ENCODE measurements at places on chromosomes 4 and X.

GRCh38 chr4:121842862-121843261 lies 19.2 kb upstream of the CCNA2 start:
- no peak for DNase-seq

DNA sequence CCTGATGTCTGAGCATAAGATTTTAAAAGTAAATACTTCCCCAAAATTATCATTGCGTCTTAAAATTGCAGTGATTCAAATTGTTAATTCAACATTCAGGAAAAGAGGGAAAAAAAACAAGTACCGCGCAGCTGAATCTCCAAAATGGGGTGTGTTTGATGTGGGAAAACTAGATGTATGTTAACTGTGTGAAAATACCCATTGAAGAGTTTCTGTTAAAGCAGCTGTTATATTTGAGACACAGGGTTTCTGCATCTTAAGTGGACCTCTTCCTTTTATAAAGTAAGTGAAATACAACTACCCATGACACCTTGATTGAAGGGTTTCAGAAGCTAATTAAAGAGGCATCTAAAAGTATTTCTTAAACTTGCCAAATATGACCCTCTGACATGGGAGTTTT lies 1186.1 kb downstream of the NLGN4X start:
- no peak for DNase-seq

GRCh38 chrX:41670112-41670511 lies 18.7 kb upstream of the GPR34 start:
- DNase-seq, result no peak

- DNase-seq, result no peak
Measured at GRCh38 chr4:105568584-105568983, 16.2 kb downstream of the ARHGEF38 start.

- peak; percentile 14 for DNase-seq
Measured at GRCh38 chr4:186132577-186133242, 28.2 kb downstream of the FAM149A start.

GRCh38 chrX:113594123-113594841 lies 753.7 kb upstream of the AMOT start:
- no peak for DNase-seq

- no peak for DNase-seq
Measured at GRCh38 chr4:7420661-7421040, 14.1 kb downstream of the PSAPL1 start.

- no peak for DNase-seq
Measured at GRCh38 chr4:154421618-154422017, 70.0 kb downstream of the DCHS2 start.

DNA sequence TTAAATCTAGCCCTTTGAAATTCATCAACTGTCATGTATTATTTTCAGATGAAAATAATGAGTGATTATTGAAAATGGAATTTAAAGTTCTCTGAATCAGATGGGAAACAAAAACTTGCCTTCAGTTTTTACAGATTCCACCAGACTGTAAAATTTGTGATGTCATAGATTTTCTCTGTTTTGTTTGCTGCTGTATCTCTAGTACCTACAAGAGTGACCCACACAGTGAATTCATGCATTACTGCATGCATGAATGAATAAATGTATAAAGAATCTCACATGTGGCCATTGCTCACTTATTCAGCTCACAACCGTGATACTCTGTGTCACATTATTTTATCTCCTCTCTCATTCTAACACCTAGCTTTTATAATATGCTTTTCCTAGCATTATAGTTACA lies 532.2 kb upstream of the AGA start:
- no peak for DNase-seq

DNA sequence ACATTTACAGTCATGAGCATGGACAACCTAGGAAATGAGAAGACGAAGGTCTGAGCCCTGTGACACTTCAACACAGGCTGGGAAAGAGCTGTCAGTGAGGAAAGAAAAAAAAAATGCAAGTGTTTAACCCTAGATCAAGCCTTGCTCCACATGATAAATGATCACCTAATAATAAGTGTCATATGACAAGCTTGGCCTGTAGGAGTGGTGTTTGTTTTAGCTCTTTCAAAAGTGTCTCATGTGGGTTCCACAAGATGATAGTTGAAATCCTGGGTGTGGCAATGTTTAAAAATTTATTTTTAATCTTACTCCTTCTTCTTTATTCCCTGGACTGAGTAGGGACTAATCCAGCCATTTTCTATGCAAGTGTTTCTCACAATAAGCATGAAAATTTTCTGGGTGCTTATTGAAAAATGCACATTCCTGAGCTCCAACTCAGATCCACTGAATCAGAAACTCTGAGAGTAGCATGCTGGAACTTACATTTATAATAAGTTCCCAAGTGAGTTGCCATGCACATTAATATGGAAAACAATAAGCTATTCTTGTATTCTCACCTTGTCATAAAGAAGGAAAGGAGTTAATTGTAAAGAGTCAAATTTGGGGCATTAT lies 138.3 kb downstream of the AREG start:
- DNase-seq, result no peak

GRCh38 chr4:25320336-25320735 lies 7.8 kb downstream of the ZCCHC4 start:
- DNase-seq, result no peak

DNA sequence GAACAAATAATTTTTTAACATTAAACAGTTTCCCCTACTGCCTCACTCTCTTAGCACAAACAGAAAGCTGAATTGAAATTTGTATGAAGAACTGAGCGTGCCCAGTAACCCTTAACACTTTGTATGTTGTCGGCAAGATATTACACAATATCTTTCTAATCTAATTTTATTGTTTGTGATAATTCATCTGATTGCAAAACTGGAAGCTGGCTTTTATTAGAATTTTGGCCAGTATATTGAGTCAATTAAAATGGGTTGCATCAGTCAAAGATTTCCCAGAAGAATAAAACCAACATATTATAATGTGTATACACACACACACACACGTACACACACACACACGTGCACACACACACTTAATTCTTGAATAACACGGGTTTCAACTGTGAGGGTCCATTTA lies 2332.1 kb downstream of the PCDH7 start:
- DNase-seq, result no peak

- peak; percentile 45 for DNase-seq
Measured at GRCh38 chr4:61877266-61877665, 677.1 kb downstream of the ADGRL3 start.

DNA sequence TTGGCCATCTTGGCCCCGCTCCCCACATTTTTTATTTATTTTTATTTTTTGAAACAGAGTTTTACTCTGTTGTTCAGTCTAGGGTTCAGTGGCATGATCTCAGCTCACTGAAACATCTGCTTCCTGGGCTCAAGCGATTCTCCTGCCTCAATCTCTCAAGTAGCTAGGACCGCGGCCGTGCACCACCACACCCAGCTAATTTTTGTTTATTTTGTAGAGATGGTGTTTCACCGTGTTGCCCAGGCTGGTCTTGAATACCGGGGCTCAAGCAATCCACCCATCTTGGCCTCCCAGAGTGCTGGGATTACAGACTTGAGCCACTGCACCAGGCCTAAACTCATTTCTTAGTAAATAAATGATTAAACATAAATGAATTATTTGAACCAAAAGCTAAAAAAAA lies 322.0 kb upstream of the LCORL start:
- no peak for DNase-seq

DNA sequence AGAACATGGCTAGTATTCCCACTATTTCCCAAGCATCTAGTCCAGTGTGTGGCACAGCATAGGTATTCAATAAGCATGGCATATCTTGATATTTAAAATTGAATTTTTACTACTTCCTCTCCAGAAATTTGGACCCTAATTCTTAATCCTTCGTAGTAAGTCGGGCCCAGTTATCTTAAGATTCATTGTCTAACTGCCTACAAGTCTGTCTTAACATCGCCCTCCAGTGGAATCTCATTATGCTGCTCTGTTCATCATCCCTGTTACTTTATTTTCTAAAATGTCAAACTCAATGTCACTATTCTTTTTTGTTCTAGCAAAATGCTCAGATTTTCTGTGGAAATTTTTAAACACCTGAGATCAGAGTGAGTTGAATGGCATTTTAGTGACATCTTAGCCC lies 606.2 kb downstream of the KLHL13 start:
- no peak for DNase-seq

GRCh38 chr4:73729534-73730165 lies 10.7 kb upstream of the CXCL8 start:
- DNase-seq, result peak; percentile 82

DNA sequence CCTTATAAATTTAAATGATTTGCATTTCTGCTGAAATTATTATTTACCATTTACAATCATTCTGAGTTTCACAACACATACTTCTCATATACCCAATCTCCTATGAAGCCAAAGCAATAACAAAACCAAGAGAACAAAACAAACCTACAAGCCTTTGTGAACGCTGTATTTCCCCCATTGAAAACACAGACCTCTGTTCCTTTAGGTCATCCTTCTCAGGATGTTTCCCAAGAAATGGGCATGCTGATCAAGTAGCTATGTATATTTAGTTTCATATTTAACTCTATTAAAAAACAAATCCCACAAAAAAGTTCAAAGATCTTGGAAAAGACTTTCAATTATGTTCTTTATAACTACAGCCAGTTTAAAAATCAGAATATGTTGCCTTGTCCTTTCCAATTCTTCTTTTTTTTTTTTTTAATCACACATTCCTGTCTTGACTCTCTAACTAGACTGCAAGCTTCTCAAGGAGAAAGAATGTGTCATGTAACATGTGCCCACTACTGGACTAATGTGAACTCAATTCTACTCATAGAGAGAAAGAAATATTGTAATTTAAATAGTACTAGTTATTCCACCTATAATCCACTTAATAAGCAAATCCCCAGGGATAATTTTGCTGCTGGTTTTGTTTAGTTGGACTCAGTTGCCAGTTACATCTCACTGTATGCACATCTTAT lies 84.3 kb upstream of the PRSS48 start:
- DNase-seq, result no peak

GRCh38 chr4:36006226-36006625 lies 238.1 kb downstream of the ARAP2 start:
- DNase-seq, result no peak

DNA sequence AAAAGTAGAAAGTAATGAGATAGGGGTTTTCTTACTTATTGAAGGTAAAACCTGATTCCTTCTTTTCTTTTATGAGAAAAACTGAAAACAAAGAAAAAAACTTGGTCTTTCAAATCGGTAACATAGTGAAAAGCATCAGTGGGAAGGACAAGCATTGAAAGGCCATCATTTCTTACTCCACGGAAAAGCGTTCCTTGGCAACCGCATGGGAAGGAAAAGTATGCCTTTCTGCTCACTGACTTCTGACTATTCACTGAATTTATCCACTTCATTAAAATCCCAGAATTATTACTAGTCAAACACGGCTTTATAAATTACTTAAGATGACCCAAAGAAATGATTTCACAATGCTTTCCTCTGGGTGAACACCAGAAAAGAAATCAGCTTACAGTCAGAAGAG lies 646.7 kb downstream of the TLL1 start:
- no peak for DNase-seq

DNA sequence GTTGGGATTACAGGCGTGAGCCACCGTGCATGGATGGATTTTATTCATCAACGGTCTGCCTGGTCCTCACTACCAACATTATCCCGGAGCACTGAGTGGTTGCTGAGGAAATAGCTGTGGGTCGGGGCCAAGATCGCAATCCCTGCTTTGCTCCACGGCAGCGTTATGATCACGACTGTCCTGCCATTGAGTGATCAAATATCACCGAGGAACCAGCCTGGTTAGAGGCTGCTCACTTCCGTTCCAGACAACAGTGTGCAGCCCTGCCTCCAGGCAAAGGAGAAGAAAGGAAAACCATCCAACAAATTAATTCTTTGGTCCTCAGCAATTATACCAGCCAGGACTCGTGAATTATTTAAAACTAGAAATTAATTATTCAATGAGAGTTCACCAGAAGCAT lies 70.6 kb upstream of the TBL1X start:
- no peak for DNase-seq

DNA sequence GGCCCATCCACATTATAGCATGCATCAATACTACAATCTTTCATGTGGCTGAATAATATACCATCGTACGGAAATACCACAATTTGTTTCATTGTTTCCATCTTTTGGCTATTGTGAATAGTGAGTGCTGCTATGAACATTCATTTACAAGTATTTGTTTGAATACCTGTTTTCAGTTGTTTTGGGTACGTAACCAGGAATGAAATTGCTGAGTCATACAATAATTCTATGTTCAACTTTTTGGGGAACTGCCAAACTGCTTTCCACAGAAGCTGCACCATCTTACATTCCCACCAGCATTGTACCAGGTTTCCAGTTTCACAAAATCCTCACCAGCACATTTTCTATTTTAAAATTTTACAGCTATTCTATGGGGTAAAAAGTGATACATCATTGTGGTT lies 28.5 kb upstream of the MANBA start:
- DNase-seq, result peak; percentile 74

DNA sequence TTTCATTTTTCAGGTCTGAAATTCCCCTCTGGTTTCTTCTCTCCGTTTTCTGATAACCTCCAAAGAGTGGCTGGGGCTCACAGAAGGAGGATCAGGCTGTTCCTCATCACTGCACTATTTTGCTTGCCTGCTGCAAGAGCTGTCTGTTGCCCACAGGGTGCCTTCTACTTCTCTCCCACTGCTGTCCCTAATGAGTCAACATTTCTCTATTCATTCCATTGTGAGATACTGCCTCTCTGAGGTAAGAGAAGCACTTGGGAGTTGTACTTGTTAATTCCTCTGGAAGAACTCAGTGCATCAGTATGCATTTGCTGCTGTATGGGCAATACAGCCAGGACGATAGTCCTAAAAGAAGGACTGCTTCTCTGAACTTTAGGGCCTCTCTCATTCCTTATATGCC lies 34.8 kb downstream of the CT47B1 start:
- DNase-seq, result no peak

DNA sequence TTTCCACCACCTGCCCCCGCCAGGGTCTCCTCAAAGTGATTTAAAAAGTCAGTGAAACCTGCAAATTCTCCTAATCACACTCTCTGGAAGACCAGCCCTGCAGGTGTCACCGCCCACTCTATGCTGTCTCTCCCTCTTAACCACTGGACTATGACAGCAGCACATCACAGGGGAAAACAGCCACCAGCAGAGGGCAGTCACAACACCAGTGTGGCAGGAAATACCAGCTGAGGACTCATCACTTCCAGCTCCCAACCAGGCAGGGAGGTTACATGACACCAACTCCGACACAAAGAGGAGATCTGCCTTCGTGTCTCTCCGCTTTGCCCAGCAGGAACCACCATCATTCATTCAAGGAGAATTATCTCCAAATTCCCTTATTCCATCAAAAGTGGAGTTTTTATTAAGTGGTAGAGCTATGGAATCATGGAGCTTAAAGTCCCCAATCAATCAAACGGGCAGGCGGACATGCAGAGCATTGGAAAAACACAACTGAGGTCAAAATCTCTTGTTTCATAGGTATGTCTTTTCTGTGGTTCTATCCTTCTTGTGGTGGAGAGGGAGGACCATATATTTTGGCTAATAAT lies 91.3 kb downstream of the NSUN7 start:
- DNase-seq, result peak; percentile 82

DNA sequence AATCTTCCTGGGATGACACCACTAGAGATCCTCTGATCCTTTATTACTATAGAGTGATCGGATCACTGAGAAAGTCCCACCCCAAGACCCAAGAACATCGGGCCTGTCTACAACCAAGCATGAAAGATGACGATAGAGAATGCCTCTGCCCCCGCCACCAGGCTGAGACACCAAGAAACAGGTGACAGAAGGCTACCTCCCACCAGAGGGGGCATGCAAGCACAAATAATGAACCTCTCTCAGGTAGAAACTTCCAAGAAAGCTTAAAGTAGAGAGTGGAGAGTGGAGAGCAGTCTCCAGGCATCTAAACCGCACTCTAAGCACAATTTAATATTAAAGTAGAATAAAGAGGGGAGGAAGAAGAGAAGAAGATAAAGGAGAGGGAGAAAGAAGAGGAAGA lies 402.6 kb downstream of the INPP4B start:
- DNase-seq, result no peak

GRCh38 chr4:19945979-19946380 lies 305.7 kb upstream of the SLIT2 start:
- DNase-seq, result no peak

Data from hematopoietic multipotent progenitor cell treated with erythropoietin and hydrocortisone succinate and interleukin-3 and kit ligand, for 6 days (in vitro differentiated cells).